CD4-positive, alpha-beta T cell treated with Interleukin-4 for 1 hour (primary cell): ENCODE measurements at places on chromosomes 11 and 22.

DNA sequence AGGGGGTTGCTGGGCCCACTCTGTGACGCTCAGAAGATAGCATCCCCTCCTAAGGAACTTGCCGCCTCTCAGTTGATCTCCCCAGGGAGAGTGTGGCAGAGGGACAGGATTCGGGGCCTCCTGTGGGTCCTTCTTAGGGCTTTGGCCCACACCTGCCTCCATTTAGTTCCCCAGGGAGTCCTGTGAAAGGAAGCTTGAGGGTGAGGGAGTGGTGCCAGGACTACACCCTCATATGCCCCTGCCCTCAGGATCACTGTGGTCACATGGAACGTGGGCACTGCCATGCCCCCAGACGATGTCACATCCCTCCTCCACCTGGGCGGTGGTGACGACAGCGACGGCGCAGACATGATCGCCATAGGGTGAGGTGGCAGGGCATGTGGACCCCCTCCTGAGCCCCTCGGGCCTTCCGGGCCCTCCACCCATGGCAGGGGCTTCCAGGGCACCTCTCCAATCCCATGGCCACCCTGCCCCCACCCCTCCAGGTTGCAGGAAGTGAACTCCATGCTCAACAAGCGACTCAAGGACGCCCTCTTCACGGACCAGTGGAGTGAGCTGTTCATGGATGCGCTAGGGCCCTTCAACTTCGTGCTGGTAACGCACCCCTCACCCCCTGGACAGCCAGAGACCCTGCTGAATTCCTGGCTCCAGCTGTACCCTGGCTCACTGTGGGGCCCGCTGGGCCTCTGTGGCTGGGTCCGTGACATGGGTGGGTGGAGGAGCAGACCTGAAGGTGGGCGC, 3.5 kb downstream of the INPP5J start:
- DNase-seq = no peak

DNA sequence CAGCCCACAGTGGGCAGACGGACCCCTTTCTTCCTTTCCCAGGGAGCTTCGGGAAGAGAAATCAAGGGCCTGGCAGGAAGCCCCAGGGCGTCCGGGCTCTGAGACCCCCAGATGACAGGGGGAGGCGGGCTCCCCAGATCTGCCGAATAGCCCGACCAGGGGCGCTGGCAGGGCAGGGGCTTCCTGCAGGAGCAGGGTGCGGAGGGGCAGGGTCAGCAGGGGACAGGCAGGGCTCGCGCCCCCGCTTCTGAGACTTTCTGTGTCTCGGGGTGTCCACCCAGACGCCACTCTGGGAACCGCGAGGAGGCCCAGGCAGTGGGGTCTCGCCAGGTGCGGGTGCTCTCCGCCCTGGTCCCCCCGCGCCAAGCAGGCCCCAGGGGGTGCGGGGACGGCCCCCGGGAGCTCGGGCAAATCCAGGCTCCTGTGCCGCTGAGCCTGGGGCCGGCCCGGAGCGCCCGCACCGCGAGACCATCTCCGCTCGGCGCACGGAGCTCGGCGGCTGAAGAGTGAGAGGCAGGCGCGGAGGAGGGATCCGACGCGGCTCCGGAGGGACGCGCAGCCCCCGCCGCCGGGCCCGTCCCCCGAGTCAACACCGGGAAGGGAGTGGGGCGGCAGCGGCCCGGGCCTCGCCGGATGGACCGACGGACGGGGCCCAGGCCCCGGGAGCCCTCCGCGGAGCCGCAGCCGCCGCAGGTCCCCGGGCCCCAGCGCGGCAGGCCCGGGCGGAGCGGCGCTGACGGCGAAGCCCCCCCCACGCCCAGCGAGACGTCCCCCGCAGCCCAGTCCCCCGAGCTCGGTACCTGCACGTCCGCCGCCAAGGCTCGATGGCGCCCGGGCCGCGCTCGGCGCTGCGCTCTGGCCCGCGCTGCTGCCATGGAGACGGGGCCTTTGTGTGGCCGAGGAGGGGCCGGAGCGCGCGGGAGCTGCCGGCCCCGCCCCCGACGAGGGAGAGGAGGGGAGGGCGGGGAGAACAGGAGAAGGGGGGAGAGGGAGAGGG, at the start of gene PLXNB2:
TSS of gene PLXNB2 (minus strand) at position 894 of the 997 bp plus-strand sequence. CDS start 17,062 bp downstream, outside the sequence.
- peak; percentile 58 for DNase-seq

DNA sequence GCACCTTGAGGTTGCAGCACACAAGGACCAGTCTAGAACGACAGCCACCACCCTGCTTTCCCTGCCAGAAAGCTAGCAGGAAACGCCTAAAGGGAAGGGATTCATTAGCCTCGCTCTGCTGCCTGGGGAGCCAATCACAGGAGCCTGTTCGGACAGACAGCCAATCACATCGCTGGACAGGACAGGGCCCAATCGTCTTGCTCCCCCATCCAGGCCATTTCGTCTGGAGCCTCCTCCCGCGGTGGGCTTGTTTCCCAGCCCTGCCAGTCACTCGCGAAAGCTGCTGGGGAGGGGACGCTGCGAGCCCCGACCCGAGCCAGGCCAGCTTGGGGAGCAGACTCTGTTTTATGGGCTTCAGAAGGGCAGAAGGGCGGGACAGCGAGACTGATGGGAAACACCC, 79.8 kb upstream of the NCAM1 start:
- DNase-seq = no peak

- no peak for DNase-seq
Measured at GRCh38 chr11:61586792-61587430, 6.0 kb upstream of the SYT7 start.

GRCh38 chr11:128643661-128644317, 50.1 kb upstream of the FLI1 start:
- no peak for DNase-seq

- no peak for DNase-seq
Measured at GRCh38 chr11:47268448-47269001, 1.4 kb upstream of the MADD start.

- DNase-seq = no peak
Measured at GRCh38 chr22:45268167-45268957, 16.4 kb upstream of the UPK3A start.

DNA sequence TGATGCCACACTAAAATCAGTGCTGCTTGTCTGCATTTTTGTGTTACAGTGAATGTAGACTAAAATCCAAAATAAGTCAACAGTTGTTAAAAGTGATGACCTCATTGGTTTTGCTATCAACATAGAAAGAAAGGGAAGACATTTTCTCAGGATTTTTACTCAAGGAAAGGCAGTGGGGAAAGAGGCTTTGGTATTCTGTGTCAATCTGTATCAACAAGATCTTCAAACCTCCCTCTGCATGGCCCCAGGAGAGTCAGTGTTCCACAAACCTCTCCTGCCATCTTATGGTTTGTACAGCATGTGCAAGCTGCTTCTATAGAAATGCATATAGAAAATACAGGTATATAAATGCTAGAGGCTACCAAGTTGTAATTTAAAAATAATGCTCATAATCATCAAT, 13.8 kb upstream of the OR51M1 start:
- DNase-seq = no peak

DNA sequence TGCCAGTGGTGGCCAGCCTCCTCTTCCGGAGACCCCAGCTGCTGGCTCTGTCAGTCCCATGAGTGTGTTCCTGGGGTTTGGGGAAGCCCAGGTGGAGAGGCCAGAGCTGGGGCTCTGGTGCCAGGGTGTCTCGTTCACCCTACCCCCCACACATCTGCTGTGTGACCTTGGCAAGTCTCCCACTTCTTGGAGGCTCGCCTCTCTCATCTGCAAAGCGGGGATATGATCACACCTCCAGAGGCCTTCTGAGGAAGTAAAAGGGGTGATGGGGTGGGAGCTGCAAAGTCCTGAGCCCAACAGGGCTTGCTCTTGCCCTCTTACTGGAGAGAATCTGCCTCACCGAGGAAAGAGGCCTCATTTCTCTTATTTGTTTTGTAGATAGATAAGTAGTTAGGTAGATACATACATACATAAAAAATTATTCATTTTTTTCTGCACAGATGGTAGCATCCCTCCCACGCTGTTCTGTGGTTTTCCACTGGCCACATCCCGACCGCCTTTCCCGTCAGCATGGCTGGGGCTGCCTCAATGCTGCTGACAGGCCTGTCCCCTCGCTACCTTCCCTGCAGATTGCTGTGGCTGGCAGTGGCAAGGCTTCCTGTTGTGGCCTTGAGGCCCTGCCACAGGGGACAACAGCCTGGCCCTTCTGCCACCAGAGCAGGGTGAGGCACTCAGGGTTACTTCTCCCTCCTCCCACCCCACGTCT, 23.9 kb downstream of the MYO7A start:
- peak; percentile 29 for DNase-seq

- DNase-seq = no peak
Measured at GRCh38 chr22:22857607-22858558, 29.7 kb upstream of the IGLL5 start.

DNA sequence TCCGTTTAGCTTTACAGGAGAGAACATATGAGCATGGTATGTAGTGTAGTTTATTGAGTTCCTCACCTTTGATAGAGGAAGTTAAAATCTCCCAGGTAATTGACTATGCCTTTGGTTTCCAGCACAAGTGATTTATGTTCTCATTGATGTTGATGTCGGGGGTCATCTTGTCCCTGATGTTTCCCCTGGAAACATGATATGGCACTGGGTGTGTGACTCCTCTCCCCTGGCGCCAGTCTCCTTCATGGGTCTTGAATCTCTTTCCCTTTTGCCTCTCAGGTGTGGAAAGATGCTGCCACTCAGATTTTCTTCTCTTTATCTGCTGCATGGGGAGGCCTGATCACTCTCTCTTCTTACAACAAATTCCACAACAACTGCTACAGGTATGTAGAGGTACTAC, 28.3 kb downstream of the SLC6A5 start:
- no peak for DNase-seq

DNA sequence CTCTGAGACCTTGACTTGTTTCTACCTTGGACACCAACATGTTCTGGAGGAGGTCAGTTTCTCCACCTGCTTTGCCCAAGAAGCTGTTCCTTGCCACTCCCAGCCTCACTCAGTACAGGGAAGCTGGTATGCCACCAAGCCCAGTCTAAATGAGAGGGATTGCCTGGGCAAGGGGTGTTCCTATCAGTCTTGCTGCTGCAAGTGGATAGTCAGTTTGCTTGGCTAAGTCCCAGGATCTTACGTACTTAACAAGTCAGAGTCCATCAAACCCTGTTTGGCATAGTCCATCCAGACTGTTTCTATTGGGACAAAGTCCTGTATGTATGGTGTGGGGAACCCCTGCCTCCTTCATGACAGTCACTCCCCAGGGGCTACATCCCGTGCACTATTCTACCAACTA, 66.6 kb downstream of the RPL27A start:
- DNase-seq = no peak

DNA sequence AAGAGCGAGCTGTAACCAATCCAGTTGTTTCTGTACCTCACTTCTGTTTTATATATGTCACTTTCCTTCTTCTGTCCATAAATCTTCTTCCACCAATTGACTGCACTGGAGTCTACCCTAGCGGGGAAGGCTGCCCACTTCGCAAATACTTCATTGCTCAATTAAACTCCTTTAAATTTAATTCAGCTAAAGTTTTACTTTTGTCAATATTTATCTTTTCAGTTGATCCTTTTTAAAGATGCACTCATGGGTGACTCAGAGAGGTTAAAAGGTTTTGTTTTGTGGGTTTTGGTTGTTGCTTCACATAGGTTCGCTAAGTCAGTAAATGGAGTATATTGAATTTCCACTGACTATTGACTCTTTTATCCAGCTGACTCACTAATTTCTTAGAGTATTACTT, 597.2 kb downstream of the DLG2 start:
- no peak for DNase-seq

- DNase-seq = no peak
Measured at GRCh38 chr11:115476463-115477286, 27.5 kb downstream of the CADM1 start.

DNA sequence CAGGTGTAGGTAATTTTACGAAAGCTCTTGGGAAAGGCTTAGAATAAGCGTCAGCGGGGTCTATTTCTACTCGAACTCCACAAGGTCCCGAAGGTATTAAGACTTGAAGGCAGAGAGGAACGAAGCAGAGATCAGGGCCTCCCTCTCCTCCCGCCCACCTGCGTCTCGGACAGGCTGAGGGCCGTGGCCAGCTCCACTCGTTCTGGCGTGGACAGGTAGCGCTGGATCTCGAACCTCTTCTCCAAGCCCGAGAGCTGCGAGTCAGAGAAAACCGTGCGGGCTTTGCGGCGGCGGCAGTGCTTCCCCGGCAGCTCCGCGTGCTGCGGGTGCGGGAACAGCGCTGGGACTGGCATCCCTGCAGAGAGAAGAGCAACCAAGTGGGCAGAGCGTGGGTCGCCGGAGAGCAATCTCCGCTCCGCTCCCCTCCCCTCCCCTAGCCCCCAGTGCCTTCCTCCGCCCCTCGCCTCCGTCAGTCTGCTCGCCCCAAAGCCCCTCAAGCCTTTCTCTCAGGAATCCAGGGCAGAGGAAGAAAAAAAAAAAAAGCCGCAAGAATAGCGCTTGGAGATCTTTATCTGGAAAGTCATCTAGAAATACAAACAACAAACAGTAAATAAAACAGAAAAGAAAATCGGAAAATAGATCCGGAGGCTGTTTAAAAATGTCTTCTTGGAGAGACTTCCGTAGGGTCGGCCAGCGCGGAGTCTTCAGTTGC, 2.4 kb downstream of the BSX start:
- no peak for DNase-seq

- DNase-seq = no peak
Measured at GRCh38 chr22:37318364-37319109, 36.2 kb downstream of the CYTH4 start.

DNA sequence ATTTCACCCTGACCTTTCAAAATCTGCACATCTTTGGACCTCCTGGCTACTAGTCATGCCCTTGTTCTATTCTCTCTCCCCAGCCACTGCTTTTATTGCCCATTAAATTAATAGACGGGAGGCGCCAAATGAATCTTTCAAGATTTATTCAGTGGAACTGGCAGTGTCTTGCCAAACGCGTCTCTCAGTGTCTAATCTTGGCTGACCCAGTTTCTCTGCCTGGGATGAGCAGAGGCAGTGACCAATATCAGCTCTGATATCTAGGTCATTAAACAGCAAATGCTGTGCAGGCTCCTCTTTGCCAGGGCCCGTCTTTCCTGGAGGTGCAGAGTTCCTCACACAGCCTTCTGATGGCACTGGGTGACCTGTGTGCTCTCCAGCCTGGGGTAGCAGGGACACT, 74.0 kb downstream of the TRAF6 start:
- DNase-seq = no peak

DNA sequence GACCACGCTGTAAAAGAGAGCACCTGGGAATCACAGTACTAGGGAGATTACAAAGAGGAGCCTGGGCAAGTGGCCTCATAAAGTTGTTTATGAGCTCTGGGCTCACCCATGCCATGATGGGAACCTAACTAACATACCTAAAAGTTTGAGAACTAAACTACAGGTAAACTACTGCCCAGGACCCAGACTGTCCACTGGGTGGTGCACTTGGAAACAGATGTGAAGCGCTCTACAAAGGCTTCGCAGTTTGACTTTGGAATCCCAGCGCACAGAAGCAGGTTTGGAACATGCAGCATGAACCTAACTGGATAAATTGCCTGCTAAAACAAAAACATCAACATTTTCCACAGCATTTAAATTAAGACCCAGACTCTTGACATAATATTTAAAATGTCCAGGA, 418.6 kb downstream of the FAM181B start:
- DNase-seq = no peak
